AG08395 (cell line): ENCODE measurements at places on chromosomes 12 and 14.

DNA sequence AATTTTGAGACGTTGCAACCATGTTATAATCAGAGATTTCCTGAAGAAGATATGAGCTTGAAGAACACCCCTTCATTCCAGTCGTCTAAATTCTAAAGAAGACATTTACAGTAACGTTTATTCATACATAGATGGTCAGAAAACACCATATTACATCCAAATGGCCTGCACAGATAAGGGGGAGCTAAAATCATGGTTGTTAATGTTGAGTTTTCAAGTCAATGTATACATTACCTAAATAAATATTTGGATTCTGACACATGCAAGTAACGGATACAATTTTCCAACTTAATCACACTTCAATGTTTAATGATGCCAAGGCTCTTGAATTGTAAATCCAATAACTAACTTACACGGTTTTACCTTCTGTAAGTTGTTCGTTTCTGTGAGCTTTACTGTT is 318.4 kb downstream of the SLC6A15 start:
- DNase-seq: no peak

DNA sequence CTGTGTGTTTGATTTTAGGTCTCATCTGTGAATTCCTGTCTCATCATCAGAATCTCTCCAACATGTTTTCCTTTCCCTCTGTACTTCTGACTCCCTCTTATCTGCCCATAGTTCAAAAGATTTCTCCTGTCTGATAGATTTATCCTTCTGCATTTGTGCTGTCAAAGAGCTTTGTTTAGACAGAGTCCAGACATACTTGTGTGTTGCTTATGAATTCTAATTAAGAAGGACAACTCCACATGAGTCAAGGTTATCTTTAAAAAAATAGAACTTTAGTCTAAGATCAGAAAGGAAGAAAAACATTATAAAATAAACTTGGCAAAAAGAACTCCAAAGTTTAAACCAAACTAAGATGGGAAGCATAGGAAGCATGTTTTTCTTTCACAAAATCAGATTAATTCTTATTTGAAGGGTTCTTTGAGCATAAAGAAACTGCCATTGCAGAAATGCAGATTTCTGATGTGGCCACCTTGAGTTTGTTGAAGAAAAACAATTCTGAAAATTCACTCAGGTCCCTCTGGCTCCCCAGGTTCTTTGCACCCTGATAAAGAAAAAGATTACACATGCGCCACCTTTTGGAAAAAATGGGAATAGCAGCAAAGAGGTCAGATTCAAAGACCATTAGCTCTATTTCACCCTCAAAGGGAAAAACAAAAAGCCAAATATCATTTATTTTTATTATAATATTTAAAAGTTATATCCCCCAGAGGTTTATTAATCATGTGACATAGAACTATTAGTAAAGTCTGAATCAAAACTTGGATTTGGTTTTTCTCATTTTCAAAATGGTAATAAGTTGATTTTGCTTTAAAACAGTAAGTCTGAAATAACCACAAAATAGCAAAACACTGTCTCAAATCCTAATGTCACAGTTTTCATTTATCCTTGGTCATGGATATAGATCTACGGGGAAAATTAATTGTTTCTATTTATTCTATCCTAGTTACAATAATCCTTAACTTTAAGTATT is 143.7 kb upstream of the DCN start:
- peak; percentile 46 for DNase-seq

DNA sequence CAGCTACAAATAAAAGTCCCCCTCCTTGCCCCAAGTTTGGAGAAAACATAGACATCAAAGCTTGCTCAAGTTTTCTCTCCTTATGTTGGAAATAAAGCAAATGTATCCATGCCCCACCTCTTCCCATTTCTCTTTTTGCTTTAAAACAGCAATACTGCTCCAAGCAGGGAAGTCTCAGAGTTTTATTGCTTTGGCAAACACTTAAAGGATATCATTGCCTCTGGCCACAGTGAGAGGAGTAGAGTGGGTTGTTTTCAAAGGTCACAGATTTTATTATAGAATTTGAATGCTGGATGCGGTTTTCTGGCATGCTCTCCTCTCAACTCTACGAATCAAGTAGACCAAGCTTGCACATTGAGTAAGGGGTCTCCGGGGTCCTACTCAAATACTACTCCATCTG is 149.7 kb downstream of the TTC7B start:
- DNase-seq: no peak

DNA sequence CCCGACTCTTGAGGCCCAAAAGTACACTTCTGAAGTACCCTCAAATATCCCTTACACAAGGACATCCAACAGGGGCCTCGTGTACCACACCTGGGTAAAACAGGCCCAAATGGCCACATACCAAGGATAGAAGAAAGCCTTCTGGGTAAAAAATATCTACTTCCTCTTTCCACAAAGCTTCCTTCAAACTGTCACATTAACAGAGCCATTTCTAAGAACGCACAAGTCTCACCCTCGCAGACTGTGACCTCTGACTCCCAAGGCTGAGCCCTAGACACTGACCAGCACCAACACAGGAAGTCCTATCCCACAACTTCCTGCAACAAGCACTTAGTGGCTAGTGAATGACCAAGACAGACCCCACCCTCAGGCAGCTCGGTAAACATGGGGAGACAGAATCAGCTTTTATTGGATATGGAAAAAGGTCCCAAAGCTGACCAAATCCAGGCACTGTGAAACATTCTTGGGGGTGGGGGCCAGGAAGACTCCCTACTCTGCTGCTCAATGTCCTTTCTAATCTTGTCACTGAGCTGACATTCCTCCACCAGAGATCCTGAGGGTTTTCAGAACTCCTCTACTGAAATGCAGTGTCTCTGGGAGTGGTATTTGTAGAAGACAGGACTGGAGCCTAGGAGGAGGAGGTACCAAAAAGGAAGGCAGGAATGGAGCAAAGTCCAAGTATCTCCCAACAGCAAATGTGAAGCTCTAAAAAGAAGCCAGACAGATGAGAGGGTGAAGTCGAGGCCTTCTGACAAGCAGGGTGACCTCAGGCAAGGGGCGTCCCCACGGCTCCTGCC is 15.9 kb downstream of the KCTD10 start:
- DNase-seq: no peak
